Aorta (tissue), 5 donors: ENCODE measurements at places on chromosomes 13 and 19. TPM values are rescaled to one million over a fixed set of nuclear protein-coding genes. Genes with fewer than 3 reads are reported as not detected.
A peak's percentile ranks its signal among the peaks of the same experiment; 100 is the strongest.

DNA sequence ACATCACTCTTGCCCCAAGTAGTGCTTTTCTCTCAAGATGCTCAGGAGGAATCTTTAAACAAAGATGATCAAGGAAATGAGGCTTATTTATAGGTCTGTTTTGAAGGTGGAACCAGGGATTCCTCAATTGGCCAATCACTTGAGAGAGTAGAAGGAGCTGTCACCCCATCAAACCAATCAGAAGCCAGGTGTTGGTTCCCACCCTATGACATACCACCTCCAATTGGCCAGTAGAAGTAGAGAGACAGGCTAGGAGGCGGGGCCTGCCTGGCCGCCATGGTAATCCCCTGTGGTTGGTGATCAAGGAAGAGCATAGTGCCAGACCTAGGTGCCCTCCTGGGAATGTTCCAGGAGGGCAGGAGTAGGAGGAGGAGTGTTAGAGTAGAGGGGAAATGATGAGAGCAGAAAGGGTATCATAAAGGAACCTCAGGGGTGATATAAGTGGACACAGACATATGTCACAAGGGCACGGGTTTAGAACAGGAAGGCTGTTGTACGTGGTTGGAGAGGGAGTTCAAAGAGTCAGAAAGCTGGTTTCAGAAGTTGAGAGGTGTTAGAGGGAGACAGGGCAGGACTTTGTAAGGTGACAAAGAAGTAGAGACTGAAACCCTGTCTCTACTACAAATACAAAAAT lies 10.5 kb downstream of the PMIS2 start:
- H3K36me3 ChIP-seq: no peaks in the 10 kb centered on the region
- no peak overlapping the region for H3K27ac ChIP-seq
- H3K27me3 ChIP-seq: no peaks in the 10 kb centered on the region

DNA sequence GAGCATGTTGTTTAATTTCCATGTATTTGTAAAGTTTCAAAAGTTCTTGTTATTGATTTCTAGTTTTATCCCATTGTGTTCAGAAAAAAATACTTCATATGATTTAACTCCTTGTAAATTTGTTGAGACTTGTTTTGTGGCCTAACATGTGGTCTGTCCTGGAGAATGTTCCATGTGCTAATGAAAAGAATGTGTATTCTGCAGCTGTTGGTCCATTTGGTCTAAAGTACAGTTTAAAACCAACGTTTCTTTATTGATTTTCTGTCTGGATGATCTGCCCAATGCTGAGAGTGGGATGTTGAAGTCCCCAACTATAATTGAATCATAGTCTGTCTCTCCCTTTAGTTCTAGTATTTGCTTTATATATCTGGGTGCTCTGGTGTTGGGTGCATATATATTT lies 34.9 kb upstream of the TPP2 start:
- no peaks in the 10 kb centered on the region for H3K27me3 ChIP-seq
- H3K4me3 ChIP-seq: no peak overlapping the region
- no peak for DNase-seq
- H3K27ac ChIP-seq: no peak overlapping the region
- H3K4me1 ChIP-seq: no peaks in the 10 kb centered on the region

The PRR22 gene
- total RNA-seq: 0.81 TPM

DNA sequence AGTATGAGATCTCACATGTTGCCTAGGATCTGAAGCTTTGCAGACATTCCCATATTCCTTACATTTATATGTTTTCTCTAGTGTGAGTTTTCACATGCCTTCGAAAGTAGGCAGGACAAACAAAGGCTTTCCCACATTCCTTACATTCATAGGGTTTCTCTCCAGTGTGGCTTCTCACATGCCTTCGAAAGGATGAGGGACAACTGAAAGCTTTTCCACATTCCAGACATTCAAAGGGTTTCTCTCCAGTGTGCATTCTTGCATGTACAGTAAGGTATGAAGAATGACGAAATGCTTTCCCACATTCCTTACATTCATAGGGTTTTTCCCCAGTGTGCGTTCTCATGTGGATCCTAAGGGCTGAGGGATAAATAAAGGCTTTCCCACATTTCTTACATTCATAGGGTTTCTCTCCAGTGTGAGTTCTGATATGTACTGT lies 14.2 kb downstream of the ZNF699 start:
- H3K4me3 ChIP-seq: peak overlapping the region; percentile 8
- DNase-seq: no peak
- peaks cover 28% of the 10 kb centered on the region for H3K36me3 ChIP-seq
- no peak overlapping the region for H3K27ac ChIP-seq
- H3K4me1 ChIP-seq: no peaks in the 10 kb centered on the region
- H3K27me3 ChIP-seq: no peaks in the 10 kb centered on the region

GRCh38 chr19:55156202-55157063 lies 1.1 kb downstream of the TNNI3 start:
- H3K4me3 ChIP-seq: no peak overlapping the region
- H3K27me3 ChIP-seq: no peaks in the 10 kb centered on the region
- DNase-seq: no peak
- H3K27ac ChIP-seq: no peak overlapping the region
- no peaks in the 10 kb centered on the region for H3K36me3 ChIP-seq
- H3K4me1 ChIP-seq: no peaks in the 10 kb centered on the region

- no peak overlapping the region for H3K4me3 ChIP-seq
- no peaks in the 10 kb centered on the region for H3K27me3 ChIP-seq
- no peak overlapping the region for H3K27ac ChIP-seq
- no peaks in the 10 kb centered on the region for H3K4me1 ChIP-seq
These were observed 257.8 kb downstream of the ENOX1 start for GRCh38 chr13:43528992-43529391.

The OR7C2 gene
- not detected for total RNA-seq

- no peaks in the 10 kb centered on the region for H3K27me3 ChIP-seq
- peak within 1 kb of the TSS; percentile 40 for H3K27ac ChIP-seq
- H3K36me3 ChIP-seq: no peaks in the 10 kb centered on the region
- peak within 1 kb of the TSS; percentile 55 for H3K4me3 ChIP-seq
These were observed at the start of gene ITGBL1 for GRCh38 chr13:101452519-101453485. ITGBL1 (plus strand) TSS chr13:101452675; CDS start chr13:101452834, 159 bp downstream.

- DNase-seq: no peak
- no peaks in the 10 kb centered on the region for H3K36me3 ChIP-seq
- H3K27me3 ChIP-seq: no peaks in the 10 kb centered on the region
- no peak overlapping the region for H3K4me3 ChIP-seq
- no peak overlapping the region for H3K27ac ChIP-seq
- no peaks in the 10 kb centered on the region for H3K4me1 ChIP-seq
These were observed 7.8 kb downstream of the ZSWIM4 start for GRCh38 chr19:13803038-13803437.

GRCh38 chr19:6890938-6891337 lies 3.6 kb downstream of the ADGRE1 start:
- no peak overlapping the region for H3K4me3 ChIP-seq
- H3K4me1 ChIP-seq: no peaks in the 10 kb centered on the region
- H3K36me3 ChIP-seq: no peaks in the 10 kb centered on the region
- peaks cover 3% of the 10 kb centered on the region for H3K27me3 ChIP-seq

The DCT gene
- total RNA-seq: 0.54 TPM
